ENCODE measurements at places on chromosomes 12 and 14.

DNA sequence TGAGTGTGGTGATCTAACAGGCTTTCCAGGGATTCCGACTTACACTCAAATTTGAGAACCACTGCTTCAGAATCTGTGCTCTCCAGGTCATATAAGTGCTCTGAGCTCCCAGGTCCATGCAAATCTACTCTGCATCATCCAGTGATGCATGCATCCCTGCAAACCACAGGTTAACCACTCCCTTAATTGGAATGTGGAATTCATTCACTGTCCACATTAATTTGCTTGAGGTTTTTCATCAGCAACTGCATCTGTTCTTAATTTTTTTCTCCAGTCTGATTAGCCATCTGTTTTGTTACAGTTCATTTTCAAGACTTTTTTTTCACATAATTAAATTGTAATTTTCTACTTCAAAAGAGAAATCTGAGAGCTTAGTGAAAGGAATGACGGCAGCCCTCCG is 43.4 kb upstream of the RIN3 start:
- DNase-seq = no peak

DNA sequence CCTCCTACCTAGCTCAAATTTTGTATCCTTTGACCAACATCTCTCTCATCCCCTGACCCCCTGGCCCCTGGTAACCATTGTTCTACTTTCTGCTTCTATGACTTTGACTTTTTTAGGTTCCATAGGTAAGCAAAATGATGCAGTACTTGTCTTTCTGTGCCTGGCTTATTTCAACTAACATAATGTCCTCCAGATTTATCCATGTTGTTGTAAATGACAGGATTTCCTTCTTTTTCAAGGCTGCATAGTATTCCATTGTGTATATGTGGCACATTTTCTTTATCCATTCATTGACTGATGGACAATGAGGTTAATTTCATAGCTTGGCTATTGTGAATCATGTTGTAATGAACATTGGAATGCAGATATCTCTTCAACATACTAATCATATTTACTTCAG is 170.1 kb downstream of the DPY19L2 start:
- no peak for DNase-seq

- DNase-seq = no peak
Observed at GRCh38 chr12:26276709-26277108, 81.3 kb downstream of the SSPN start.

GRCh38 chr12:112466011-112466422 is 47.3 kb downstream of the PTPN11 start:
- no peak for DNase-seq

- DNase-seq = no peak
Observed at GRCh38 chr12:13597166-13597565, 384.2 kb downstream of the GRIN2B start.

DNA sequence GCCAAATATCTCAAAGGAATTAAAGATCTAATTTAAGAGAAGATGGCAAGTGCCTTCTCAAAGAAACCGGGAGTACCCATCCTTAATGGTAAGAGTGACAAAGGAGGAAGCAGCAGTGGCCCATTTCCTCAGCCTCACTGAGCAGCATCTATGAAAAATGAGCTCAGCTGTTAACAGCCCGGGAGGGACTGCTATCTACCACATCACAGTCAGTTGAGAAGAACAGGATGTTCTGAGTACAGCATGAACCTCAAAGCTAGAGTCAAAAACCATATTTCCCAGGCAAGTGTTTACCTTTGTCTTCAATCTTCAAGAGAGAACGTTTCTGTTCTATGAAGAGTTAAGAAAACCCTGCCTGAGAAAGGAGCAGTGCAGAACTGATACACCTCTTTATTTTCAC is 115.0 kb downstream of the BTG1 start:
- no peak for DNase-seq

DNA sequence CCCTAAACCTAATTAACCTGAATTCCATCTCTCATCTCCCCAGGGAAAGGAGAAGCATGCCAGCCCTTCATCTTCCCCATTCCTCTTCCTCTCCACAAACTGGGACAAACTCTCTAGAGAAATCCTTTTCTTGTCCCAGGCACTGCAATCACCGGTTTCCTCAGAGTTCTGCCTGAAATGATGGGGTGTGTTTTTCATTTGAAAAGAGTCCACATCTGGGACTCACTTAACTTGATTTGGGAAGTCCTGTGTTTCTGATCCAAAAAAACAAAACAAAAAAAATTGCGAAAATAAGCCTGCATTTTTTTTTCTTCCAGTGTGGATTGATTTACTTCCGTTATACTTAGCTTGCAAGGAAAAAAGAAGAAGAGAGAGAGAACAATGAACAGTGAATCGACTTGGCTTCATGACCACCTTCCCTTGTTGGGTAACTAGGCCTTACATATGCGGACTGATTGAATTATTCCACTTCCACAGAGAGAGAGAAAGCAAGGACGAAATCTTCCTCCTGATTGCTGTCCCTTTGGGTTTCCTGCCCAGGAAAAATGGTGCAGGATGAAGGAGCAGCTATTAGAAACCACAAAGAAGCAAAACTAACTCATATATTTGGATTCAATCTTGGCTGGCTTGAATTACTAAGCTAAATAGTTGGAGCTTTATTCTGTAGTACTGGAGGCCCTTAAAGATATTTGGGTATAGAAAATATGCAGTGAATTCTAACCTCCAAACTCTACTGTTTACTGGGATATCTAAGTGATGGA is 506.2 kb upstream of the TBX3 start:
- DNase-seq = no peak

- no peak for DNase-seq
Observed at GRCh38 chr12:40551466-40551865, 140.8 kb upstream of the CNTN1 start.

GRCh38 chr12:93145086-93145485 is 216.0 kb upstream of the EEA1 start:
- DNase-seq = no peak

GRCh38 chr12:24838531-24838950 is 110.4 kb downstream of the BCAT1 start:
- DNase-seq = no peak

DNA sequence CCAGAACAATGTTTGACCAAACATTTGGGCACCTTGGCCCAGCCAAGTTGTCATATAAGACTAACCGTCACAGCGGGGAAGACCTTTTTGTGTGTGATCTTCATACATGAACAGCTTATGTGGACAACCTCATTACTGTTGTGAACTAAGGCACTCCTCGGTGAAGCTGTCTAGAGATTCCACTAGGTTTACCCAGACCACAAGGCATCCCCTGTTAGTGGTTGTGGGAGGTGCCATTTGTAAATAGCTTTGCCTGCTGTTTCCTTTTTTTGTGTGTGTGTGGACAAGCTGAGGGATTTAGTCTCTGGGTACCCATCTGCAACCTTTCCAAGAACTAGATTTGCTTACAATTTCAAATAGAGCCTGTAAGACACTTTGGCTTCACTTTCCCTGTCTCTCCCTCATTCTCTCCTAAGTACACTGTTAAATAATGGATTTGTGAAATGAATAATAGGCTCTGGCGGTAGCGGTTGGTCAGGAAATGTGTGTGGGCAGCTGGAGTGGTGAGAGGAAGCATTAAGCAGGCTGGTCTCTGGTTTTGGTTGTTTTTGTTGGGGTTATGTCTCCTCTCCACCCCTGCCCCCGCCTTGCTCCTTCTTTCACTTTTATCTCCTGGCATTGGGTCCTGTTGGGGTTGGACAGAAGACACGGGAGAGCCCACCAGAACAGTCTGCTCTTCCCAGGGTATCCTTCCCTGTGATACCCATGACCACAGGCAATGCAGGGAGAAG is 727.6 kb downstream of the VRK1 start:
- DNase-seq = no peak

DNA sequence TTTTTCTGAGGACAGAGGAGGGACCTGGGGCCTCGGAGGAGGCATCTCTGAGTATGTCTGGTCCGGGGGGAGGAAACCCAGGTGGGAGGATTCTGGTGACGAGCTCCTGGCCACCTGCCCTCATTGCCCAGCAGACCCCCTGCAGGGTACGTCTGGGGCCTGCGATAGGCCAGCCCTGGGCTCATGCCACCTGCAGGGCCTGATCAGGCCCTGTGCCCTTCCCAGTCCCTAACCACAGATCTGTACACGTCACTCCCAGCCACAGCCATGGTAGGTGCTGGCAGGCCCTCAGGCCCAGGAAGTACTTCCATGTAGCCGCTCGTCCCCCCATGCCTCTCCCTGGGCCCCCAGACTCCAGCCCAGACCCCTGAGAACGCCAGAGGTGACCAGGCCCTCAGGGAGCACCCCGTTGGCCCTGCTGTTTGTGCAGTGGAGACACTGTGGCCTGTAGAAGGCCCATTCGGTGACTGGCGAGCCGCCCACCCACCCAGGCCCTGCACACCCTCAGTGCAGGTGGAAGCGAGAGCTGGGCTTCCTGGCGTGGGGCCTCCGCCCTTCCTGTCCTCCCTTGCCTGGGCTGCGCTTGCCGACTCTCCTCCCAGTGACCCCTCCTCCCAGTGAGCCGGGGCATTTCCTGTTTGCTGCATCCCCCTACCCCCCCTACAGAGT is 5.7 kb downstream of the INF2 start:
- DNase-seq = no peak

DNA sequence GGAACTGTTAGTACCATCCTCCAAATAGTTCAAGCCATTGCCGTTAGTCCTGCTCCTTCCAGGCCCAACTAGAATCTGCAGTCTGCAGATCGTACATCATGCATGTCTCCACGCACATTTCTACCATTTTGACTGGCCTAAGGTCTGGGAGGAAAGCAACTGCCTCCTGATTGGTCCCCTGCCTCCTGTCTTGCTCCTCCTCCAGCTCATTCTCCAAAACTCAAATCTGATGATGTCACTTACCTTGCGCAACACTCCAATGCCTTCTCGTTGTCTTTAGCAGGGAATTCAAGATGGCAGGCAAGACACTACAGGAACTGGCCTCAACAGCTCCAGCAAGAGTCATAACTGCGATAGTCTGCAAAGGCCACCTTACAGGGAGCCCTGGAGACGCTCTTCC is 9.7 kb upstream of the HCAR1 start:
- no peak for DNase-seq

- no peak for DNase-seq
Observed at GRCh38 chr12:92208613-92209121, 63.0 kb upstream of the BTG1 start.

- no peak for DNase-seq
Observed at GRCh38 chr14:71387753-71388152, 480.5 kb downstream of the PCNX1 start.

- DNase-seq = no peak
Observed at GRCh38 chr12:112970391-112970790, 7.9 kb upstream of the OAS2 start.

DNA sequence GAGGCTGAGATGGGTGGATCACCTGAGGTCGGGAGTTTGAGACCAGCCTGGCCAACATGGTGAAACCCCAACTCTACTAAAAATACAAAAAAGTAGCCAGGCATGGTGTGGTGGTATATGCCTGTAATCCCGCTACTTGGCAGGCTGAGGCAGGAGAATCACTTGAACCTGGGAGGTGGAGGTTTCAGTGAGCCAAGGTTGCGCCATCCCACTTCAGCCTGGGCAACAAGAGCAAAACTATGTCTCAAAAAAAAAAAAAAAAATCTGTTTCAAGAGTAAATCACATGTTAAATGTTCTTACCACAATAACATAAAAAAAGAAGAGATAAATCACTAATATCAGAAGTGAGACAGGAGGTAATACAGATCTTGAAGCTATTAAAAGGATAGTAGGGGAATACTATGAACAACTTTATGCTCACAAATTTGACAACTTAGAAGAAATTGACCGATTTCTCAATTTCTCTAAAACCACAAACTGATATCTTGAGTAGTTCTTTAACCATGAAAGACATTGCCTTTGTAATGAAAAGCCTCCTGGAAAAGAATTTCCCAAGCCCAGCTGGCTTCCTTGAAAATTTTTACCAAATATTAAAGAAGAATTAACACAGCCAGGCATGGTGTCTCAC is 37.7 kb downstream of the TAOK3 start:
- no peak for DNase-seq

- no peak for DNase-seq
Observed at GRCh38 chr14:57725399-57726077, 140.4 kb downstream of the SLC35F4 start.

- no peak for DNase-seq
Observed at GRCh38 chr14:99968191-99968920, 96.9 kb upstream of the EVL start.

GRCh38 chr12:68119250-68119649 is 40.3 kb downstream of the IFNG start:
- no peak for DNase-seq

DNA sequence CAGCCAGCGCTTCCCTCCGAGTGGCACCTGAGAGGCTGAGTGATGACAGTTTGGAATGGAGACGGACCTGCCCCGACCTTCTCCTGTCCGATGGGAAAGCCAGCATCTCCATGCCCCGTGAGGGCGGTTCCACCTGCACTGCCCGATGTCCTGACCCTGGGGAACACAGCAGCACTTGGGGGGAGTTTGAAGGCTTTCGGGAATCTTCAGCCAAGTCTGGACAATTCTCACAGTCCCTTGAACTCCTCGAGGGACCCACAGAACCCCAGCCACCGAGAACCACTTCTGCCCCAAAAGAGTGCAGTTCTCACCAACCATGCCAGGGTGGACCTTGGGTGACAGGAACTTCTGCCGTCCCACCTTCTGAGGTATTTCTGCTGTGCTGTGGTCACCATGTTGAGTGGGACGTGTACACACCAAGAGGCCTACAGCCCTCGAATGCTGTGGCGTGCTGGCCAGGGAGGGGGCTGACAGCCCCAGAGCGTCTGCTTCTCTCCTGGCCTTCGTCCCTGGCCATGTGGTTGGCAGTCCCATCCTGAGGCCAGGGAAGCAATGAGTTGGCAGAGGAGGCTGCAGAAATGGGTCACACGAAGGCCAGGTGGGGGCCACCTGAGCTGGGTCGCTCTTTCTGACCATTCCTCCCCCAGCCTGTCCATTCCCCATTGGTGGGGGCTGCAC is 1.0 kb downstream of the CLBA1 start:
- no peak for DNase-seq

DNA sequence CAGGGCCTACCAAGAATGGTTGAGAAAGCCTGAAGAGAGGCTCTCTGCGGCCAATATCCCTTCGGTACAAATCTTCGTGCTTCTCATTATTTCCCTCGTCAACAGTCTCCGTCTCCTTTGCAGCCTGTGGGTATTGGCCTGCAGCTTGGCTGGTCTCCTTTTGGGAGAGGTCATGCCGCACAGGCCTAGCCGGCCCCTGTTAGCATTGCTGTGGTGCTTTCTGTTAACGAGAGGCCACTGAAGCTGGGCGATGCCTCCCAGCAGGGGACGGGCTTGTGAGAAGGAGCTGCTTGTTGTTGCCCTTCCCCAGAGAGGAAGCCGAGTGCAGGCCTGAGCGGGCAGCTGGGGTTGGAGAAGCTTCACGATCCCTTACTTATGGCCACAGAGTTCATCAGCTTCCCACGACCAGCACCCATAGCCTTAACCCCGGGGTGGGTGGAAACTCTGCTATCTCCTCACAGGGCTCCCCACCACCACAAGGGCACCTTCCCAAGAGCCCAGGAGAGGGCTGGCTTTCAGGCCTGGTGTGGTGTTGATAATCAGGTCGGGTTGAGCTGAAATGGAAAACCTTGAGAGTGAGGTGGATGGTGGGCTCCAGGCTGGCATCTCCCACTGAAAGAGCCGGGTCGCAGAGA is 228.6 kb downstream of the ZFP36L1 start:
- DNase-seq = no peak

DNA sequence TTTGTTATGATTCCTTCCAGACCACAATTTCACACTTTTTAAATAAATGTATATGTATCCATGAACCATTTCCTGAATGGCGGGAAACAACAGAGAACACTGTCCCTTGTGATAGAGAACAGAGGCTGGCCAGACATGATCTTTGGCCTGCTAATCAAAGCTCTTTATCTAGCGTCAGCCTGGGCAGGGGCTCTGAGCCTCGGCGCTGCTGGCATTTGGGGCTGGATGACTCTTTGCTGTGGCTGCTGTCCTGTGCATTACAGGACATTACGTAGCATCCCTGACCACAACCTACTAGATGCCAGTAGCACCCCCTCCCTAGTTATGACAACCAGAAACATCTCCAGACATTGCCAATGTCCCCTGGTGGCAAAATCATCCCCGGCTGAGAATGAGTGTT is 77.7 kb downstream of the DNAH10 start:
- DNase-seq = no peak
